ENCODE measurements at places on chromosomes 6 and 20.

GRCh38 chr6:43144879-43145278 lies 26.2 kb upstream of the SRF start:
- DNase-seq = no peak

GRCh38 chr6:24245275-24245674 lies 112.6 kb downstream of the DCDC2 start:
- DNase-seq = no peak

- DNase-seq = peak; percentile 72
Measured at GRCh38 chr20:43448748-43449535, 8.8 kb upstream of the SRSF6 start.

GRCh38 chr6:127118298-127119101 lies at the start of gene RSPO3:
RSPO3 (plus strand) TSS chr6:127118671; CDS start chr6:127119193, 522 bp downstream.
- peak; percentile 81 for DNase-seq

- peak; percentile 42 for DNase-seq
Measured at GRCh38 chr20:51800872-51801121, 1.5 kb downstream of the SALL4 start.

DNA sequence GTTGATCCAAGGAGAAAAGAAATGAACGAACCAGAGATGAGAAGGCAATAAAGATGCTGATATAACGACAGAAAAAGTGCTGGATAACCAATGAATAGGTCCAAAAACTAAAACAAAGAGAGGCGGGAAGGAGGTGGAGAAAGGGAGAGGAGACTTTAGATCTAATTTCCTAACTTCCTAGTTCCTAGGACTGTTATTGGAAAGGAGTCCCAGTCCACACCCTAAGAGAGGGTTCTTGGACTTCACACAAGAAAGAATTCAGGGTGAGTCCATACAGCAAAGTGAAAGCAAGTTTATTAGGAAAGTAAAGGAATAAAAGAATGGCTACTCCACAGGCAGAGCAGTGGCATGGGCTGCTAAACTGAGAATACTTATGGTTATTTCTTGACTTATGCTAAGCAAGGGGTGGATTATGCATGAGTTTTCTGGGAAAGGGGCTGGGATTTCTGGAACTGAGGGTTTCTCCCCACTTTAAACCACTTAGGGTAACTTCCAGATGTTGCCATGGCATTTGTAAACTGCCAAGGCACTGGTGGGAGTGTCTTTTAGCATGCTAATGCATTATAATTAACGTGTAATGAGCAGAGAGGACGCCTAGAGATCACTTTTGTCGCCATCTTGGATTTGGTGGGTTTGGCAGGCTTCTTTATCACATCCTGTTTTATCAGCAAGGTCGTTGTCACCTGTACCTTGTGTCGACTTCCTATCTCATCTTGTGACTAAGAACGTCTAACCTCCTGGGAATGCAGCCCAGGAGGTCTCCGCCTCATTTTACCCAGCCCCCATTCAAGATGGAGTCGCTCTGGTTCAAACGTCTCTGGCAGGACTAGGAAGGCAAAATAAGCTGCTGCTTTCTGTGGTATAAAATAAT lies 60.9 kb upstream of the RBM24 start:
- DNase-seq = no peak

DNA sequence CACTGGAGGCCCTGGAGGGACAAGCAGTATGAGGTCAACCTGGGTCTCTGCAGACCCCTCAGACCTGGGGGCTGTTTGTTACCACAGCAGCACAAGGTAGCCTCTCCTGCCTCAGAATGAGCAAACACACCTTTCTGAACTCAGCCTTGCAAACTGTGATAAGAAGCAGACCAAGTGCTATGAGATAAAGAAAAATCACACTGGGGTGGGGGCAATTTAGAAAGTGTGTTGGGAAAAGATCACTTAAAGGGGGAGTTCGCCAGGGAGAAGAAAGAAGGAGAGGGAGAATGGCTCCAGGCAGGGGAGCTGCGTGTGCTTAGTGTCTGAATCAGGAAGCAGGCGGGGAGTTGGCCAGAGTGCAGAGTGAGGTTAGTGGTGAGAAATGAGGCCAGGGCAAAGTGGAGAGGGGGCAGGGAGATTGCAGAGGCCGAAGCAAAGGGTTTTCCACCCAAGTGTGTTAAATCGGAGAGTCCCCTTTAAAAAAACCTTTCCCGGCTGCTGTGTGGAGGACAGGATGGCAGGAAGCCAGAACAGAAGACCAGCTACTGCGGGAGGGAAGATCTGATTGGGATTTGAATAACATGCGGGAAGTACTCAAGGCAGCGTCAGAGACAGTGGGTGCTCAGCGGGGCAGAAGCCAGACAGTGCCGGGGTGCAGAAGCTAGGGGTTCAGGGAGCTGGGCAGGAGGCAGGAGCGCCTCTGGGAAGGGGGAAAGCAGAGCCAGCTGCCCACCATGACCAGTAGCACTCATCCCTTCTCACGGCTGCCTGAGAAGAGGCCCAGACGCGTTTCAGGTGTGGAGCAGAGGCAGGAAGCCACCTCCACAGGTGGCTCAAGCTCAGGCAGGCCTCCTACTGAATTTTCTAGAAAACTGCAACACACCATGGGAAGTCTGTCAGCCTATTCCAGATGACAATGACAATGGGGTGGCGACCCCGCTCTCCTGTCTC lies 9.0 kb downstream of the ADA start:
- peak; percentile 85 for DNase-seq

DNA sequence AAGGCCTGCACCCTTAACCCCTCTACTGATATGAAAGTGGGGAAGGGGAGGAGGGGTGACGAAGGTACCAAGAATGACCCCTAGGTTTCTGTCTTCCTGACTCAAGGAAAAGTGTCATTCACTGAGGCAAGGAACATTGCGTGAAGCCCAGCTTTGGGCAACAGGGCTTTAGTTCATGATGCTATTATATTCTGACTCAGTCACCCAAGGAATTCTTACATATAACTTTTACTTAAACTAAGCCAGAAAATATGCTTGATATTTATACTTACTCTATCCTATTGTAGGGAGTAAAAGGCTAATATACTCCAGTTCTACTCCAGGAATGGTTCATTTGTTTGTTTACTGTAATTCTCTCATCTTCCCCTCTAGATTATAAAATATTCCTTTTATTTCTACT lies 60.5 kb downstream of the DOP1A start:
- no peak for DNase-seq

DNA sequence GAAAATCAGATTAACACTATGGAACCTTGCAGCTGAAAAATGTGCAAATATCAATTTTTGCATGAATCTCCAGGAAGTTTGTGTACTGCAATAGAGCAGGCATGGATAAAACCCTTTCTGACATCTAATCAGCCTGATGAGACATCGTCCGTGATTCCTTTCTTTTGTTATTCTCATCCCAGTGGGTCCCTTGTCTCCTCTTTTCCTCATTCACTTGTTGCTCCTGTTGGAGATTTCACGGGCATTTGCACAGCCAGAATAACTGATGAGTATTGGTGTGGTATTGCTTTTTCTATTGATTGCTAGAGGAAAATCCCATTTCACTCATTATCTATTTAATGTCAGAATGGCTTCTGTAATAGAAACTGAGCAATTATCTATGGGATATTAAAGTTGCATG lies 39.9 kb downstream of the SCGN start:
- DNase-seq = no peak

DNA sequence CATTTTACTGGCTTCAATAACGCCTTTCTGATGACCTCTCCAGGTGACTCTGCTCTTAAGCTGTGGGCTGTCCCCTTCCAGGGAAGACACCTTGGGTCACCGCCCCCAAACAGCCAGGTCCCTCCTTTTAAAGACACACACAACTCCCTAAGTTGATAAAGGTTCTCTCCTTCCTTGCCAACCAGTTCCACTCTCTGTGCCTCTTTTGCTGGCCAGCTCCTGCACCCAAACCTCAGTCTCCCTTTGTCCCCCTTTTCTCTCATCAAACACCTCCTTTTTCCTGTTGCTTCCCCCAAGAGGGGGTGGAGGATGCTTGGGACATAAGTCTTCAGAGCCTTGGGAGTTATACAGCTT lies 1.0 kb downstream of the NCOA6 start:
- DNase-seq = peak; percentile 80

- DNase-seq = no peak
Measured at GRCh38 chr6:156944412-156944811, 167.2 kb downstream of the ARID1B start.

- DNase-seq = peak; percentile 96
Measured at GRCh38 chr20:36861875-36862801, 13.8 kb upstream of the TLDC2 start.

- DNase-seq = no peak
Measured at GRCh38 chr6:75611702-75612375, 10.2 kb downstream of the SENP6 start.

DNA sequence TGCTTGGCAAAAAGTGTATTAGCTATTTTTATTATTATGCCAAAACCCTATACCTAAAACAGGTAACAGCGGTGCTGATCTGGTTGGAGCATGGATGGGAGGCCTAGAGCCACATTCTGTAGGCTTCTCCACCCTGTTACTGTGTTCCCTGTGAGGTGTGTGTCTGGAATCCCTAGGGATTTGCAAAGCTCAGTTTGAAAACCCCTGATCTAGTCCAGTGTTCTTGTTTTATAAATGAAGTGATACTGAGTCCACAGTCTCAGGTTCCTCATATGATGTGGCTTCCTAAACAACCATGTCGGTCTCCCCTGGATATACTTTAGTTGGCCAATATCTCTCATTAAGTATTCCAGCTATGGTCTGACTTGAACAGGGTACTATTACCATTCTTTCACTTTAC lies 16.3 kb downstream of the ACSS2 start:
- DNase-seq = no peak

GRCh38 chr20:32588040-32588439 lies 2.9 kb upstream of the NOL4L start:
- DNase-seq = no peak

- DNase-seq = no peak
Measured at GRCh38 chr6:138492113-138492512, 7.2 kb downstream of the NHSL1 start.

GRCh38 chr20:58480551-58481336 lies 34.5 kb downstream of the APCDD1L start:
- DNase-seq = no peak

GRCh38 chr6:55049866-55050265 lies 124.4 kb upstream of the HCRTR2 start:
- no peak for DNase-seq

DNA sequence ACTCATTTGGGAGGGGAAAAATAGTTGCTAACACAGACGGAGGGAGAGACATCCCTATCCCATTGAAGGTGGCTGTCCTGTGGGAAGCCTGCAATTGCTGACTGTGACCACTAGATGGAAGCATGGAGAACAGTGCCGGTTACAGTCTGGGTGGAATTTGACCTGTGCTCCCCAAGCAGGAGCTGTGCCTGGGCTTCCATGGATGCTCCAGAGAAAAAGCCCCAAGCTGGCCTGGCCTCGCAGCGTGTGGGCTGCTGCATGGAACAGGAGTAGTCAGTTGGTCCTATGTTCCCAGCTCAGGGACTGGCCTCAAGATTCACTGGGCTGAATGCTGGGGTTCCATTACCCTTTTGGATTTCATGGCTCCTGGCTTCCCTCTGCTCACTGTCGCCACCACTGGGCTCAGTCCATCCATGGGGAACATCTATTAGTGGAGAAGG lies 116.3 kb upstream of the CHD6 start:
- DNase-seq = peak; percentile 54

DNA sequence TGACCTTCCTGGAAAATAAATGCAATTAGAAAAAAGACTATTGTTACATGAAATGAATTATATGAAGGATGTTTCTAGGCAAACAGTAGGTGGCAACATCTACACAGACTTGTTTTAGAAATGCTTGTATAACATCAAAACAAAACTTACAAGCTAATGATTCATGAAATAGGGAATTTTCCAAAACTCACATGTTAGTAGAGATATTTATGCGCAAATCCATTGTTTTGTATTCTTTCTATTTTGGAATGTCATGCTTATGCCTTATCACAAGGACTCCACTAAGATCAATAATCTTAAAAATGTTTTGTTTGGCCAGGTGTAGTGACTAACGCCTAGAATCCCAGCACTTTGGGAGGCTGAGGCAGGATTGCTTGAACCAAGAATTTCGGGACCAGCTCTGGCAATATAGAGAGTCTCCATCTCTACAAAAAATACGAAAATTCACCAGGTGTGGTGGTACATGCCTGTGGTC lies 32.3 kb upstream of the LGSN start:
- DNase-seq = no peak

DNA sequence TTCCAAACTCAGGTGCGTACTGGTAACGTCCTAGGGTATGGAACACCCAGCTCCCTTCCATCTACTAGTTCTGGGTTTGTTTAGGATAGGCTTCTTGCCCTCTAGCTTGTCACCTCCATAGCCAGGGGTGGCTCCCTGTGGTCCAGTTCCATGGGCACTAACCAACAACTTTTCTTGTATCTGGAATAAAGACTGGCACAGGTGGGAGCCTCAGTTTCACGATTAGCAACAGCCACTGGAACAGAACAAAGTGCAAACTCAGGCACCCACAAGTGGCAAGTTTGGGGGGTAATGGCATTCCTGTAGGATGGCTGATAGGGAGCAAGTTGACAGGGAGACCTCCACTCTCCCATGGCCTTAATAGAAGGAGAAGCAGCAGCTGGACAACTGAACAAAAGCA lies 5.6 kb upstream of the APMAP start:
- no peak for DNase-seq

DNA sequence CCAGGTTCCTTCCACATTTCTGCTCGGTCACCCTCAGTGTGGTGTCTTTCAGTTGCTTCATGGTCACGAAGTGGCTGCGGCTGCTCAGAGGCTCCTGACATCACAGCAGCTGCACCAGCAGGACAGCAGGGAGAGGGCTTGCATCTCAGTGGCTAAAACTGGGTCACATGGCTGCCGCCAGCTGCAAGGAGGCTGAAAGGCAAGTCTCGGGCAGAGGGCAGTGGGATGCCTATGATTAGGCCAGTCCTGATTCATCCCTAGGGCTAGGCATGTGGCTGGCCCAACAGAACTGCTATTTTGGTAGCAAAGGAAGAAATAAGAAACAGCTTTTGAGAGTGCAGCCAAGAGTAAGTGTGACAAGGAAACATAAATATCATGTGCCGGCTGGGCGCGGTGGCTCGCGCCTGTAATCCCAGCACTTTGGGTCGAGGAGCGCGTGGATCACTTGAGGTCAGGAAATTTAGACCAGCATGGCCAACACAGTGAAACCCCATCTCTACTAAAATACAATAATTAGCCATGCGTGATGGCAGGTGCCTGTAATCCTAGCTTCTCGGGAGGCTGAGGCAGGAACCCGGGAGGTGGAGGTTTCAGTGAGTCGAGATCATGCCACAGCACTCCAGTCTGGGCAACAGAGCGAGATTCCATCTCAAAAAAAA lies 46.6 kb downstream of the RBM38 start:
- no peak for DNase-seq

- DNase-seq = no peak
Measured at GRCh38 chr6:49339096-49339495, 124.0 kb downstream of the MMUT start.

DNA sequence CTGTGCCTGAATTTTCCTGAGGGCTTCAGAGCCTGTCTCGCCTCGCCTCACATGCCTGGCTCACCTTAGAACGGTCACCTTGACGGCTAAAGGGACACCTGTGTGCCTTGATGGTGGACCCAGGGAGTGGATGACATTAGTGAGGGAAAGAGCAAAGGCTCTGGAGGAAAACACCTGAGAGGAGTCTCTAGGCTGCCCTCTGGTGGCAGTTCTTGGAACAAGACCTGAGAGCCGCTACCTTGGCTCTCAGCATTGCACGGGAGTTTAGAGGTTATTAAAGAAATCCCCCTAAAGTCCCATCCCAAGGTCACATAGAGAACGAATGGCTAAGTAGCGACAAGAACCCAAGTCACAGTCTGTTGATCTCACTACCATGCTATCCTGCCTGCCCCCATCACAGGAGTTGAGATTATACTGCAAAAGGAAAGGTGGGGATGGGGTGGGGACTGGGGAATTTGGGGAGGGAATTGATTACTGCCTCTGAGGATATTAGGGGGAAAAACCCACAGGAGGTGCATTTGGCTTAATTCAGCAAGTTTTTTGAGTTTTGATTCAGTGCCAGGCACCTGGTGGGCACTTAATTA lies 7.9 kb upstream of the CDSN start:
- peak; percentile 37 for DNase-seq
